Tibial artery (tissue), 4 donors: ENCODE measurements at places on chromosomes 13 and 19.

DNA sequence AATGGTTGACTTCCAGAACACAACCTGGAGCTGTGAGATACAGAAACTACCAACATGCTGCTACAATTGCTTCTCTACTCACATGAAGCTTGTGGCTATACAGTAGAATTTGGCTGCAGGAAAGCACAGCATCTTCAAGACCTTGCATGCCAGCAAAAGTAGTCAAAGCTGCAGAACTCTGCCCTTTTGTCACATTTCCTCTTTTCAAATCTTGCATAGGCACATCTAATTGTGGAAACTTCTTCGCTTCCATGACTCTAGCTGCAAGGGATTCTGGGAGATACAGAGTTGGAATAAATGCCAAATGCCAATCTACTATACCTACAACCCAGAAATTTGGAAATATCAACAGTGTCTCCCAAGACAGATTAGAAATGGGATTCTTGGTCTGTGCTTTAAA, 462.2 kb downstream of the FOXO1 start:
- DNase-seq, result no peak

GRCh38 chr19:7953060-7953459, 9.6 kb upstream of the TIMM44 start:
- DNase-seq, result no peak

- peak; percentile 35 for DNase-seq
Measured at GRCh38 chr19:12880551-12881171, 588 bp downstream of the DNASE2 start.

DNA sequence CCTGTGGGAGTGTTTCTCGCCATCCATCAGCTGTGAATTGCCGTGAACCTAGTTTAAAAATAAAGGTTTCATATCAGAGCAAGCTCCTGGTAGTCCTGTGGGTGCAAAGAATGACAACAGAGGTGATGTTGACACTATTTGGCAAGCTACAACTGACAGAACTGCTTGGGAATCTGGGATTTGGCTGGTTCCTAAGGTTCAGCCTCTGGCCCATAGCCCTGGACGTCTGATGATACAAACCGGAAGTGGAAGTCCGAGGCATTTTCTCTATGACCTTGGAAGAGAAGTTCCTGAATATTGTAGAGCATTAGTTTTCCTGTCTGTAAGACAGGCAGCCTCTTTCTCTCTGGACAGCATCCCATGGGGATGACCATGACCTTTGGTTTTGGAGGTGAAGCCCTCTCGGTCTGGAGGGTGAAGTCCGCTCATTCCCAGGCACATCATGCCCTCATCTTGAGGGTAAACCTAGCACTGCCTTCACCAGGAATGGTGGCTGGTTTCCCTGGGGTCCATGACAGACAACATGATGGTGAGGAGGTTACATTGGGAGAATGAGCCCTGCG, 29.1 kb downstream of the GATAD2A start:
- DNase-seq, result peak; percentile 80

GRCh38 chr13:19048381-19048780, 133.2 kb downstream of the TUBA3C start:
- no peak for DNase-seq

- peak; percentile 33 for DNase-seq
Measured at GRCh38 chr13:113929628-113930615, 44.0 kb downstream of the C13orf46 start.
